ENCODE measurements at places on chromosomes 12 and 14. TPM values are rescaled to one million over a fixed set of nuclear protein-coding genes. Genes with fewer than 3 reads are reported as not detected.

HCAR1 gene
- 0.09 TPM for total RNA-seq

DNA sequence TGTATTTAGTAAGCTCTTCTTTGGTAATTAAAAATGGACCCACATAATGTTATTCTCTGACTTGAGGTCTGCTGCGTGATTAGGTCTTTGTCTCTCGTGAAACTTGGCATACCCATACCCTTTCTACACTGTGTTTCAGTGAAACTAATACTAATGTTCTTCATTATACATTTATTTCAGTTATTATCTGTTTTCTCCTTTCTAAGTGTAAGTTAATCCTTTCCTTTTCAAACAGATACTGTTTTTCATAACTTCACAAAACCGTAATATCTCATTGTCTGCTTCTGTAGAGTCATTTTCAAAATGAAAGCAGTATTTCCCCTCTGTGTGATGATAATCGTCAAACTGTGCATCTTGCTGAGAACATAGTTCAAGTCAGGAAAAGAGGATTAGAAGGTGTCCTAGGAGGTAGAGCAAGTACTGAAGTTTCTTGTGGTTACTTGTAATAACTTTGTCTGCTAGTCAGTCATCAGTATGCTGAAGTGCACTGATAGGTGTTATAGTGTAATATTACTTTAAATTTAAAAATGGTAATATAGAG is 15.9 kb downstream of the PYROXD1 start:
- DNase-seq, result no peak

SLC17A8 gene
- 0.35 TPM for total RNA-seq

- DNase-seq, result no peak
These were observed 169.0 kb downstream of the ZFP36L1 start for GRCh38 chr14:68623826-68624225.

GRCh38 chr12:5636907-5637306 is 205.0 kb downstream of the NTF3 start:
- DNase-seq, result no peak

DNA sequence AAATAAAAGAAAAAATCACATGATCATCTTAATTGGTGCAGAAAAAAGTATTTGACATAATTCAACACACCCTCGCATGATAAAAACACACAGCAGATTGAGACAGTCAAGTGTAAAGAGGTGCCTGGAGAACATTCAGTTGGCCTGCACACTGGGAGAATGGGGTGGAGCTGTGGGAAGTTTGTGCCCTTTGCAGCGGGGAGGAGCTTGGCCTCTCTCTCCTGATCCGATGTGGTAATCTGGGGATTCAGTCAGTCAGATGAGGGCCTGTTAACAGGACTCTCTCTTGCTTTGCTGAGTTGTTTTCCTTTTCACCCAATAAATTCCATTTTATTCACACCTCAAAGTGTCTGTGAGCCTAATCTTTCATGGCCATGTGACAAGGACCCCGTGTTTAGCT is 5.9 kb downstream of the SERPINA6 start:
- peak; percentile 3 for DNase-seq

DNA sequence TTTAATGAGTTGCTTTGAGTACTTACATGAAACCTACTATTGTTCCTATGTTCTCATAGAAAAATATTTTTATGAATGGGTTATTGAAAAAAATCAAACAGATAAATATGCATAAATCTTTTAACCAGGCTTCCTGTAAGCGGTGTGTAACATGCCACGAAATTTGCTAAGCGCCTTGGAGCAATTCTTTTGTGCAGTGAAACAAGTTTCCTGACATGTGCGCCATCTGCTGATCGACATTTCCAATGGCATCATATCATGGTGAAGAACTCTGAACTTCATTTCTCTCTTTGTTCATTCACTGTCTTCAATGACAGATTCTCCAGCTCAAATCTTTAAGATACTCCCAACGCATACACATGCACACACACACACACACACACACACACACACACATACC is 145.6 kb upstream of the NAV3 start:
- peak; percentile 89 for DNase-seq

DNA sequence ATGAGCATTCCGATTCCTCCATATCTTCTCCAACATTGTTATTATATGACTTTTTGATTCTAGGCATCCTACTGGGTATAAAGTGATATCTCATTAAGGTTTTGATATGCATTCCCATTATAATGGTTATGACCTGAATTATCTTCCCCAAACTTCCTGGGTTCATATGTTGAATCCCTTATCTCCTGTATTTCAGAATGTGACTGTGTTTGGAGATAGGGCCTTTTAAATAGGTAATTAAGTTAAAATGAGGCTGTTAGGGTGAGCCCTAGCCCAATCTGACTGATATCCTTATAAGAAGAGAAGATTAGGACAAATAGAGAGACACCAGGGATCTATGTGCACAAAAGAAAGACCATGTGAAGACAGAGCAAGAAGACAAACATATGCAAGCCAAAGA is 96.9 kb upstream of the PMCH start:
- DNase-seq, result no peak

Data from muscle of leg (tissue), 16 donors.